ENCODE measurements at places on chromosomes 1 and 21. TPM values are rescaled to one million over a fixed set of nuclear protein-coding genes. Genes with fewer than 3 reads are reported as not detected.

DNA sequence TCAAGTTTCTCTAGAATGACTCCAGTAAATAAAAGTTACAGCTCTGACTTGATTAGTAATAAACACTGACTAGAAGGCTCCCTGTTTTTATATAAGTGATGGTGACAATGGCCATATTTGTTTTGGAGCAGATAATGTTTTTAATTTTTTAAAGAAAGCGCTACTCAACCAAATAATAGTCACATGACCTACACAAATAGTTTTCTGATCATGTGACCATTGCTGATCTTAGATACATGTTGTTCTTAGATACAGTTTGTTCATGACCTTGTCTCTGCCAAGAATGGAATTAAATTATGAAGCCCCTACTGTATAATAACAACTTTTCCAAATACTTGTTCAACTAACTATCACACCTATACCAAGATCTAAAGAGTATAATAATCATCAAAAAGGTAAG, 22.3 kb upstream of the CLDN8 start:
- DNase-seq: no peak

NADK gene
- total RNA-seq: 33.4 TPM

PKLR gene
- not detected for total RNA-seq

GRCh38 chr1:230254265-230254664, 171.9 kb downstream of the PGBD5 start:
- no peak for DNase-seq

GRCh38 chr1:1432951-1433803, 2.3 kb upstream of the VWA1 start:
- DNase-seq: peak; percentile 43

- DNase-seq: no peak
Measured at GRCh38 chr1:94239796-94240195, 2.4 kb upstream of the ARHGAP29 start.

DNA sequence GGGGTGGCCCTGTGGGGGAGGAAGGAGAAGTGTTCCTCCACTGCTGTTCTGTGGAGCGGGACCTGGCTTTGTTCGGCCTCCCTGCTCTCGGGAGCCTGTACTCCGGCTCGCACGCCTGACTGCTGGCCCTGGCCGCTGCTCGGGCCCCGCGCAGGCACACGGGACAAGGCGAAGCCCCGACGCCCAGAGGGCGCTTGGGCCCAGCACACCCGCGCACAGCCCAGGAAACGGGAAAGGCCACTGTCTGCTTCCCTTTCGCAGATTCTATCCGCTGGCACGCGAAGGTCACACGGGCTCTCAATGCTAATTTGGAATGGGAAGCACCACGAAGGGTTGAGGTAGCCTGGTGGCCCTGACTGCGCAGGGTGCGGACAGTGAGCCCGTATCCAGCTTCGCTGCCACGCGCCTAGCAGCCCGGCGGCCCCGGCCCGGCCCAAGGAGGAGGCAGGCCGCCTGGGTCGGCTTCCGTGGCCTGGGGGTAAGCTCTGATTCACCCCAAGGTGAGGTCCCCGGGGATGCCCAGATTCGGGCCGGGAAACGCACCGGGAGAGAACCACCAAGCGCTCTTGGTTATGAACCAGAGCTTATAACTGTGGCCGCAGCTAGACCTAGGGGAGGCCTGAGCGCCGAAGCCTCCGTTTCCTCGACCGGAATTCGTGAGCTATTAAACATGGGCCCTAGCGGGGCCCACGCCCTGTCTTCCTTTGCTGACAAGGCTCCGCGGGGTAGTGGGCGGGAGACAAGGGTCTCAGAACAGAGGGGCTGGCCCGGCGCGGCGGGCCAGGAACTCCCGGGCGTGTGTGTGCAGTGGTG, 19.7 kb upstream of the TBX15 start:
- no peak for DNase-seq

PCP4 gene
- total RNA-seq: 0.43 TPM

DNA sequence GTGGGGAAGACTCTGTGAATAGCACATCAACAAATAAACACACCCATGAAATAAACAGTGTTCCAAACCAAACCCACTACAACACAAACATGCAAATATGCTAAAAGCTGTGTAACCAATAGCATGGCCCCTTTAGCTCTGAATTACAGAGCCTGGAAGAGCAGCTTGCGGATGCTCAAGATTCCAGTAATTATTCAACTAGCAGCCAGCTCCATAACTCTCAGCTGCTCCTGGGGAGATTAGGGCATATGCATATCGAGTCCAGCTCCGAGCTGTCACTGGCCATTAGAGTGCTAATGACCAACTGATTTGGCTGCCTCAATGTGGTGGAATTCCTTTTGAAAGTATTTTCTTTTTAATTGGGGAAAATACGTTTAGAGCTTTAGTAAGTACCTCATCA, 207.1 kb downstream of the HHAT start:
- no peak for DNase-seq

DNAJC6 gene
- 0.93 TPM for total RNA-seq

DNA sequence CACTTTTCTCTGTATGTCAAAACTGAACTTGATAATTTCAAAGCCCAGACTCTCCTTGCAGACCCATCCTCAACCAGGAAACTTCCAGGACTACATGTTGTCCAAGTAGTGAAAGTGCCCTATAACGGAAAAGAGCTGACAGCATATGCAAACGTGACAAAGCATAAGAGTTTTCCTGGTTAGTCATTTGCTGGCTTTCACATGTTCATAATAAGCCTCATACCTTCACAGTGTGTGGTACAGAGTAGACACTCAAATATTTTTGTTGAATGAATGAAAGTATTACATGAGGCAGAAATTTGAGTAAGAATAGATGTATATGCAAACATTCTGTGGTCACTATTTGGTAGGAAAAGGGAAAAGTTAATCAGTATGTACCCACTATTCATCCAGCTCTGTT, 473.3 kb downstream of the MRPL39 start:
- no peak for DNase-seq

C1orf210 gene
- not detected for total RNA-seq

DNA sequence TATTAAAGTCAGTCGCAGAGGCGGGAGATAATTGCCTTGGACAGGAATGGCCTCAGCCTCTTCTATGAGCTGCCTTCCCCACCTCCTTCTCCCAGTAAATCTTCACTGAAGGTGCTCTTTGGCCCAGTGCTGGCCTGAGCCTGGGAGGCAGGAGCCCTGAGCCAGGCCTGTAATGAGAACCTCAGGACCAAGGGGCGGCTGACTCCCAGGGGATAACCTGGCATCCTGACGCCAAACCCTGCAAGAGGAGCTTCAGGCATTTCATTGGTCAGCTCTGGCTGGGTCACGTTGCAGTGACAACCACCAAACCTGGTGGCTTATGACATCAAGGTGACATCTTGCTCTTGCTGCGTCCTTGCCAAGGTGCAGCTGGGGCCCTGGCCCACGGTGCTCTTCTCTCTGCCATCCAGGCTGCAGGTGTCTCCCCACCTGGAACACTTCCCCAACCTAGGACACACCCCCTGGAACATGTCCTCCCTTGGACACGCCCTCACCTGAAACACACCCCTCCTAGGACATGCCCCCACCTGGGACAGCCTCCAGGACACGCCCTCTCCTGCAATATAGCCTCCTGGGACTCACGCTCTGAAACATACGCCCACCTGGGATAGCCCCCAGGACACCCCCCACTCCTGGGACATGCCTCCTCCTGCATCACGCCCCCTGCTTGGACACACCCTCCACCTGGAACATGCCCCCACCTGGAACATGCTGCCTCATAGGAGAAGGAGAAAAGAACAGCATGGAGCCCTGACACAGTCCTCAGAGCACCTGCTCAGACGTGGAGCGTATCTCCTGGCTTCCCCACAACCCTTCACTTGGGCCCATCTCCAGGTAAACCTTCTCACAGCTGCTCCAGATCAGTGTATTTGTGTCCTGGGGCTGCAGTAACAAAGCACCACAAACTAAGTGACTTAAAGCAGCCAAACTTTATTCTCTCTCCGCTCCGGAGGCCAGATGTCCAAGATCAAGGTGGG, 333.6 kb downstream of the NPHP4 start:
- no peak for DNase-seq

- DNase-seq: peak; percentile 69
Measured at GRCh38 chr1:226064816-226065248, 2.3 kb downstream of the H3-3A start.

MIXL1 gene
- total RNA-seq: not detected

DNA sequence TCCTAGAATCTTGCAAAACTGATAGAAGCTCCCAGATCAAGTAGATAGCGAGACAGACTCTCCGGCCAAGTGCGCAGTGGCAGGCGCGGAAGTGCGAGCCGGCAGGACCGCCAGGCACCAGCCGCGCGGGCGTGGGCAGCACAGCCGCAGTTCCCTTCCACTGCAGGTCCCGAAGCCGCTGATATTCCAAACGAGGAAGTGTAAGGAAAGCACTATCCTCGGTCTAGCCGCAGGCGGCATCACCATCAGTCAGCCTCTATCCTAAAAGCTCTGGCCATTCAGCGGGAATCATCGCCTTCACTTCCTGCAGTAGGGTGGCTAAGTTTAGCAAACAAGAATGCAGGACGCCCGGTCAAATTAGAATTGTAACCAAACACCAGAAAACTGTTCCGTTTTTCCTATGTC, 710 bp downstream of the GLRX2 start:
- peak; percentile 60 for DNase-seq

DNA sequence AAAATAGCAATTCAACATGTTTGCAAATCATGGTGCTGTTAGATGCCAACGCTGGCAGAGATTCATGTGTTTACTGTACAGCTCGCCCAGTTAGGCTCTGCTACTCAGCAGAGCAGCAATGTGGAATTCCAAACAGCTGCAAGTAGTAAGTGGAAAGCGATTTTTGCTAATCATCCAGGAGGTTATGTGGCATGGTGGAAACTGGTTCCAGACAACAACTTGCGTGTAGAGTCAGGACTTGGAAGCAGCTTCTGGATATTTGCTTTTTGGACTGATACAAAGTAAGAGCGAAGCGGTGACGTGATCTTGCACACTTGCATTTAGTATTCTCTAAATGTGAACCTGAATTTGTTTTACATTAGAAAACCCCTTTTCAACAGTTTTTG, 27.1 kb upstream of the HHAT start:
- DNase-seq: no peak

DNA sequence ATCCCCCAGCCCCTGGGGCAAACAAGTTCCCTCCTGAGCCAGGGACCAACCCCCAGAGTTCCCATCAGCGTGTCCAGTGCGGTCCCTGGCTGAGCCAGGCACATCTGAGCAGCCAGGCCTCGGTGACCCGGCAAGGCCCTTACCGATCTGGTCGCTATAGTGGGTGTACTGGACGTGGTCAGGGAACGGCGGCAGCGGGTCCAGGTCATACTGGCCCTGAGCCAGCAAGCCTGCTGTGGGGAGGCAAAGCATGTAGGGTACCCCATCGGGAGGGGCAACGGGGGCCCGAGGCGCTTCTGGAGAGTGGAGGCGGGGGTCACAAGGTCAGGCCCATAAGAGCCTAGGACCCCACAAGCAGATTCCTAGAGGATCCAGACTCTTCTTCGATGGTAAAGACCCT, 3.5 kb downstream of the MFAP2 start:
- no peak for DNase-seq

DNA sequence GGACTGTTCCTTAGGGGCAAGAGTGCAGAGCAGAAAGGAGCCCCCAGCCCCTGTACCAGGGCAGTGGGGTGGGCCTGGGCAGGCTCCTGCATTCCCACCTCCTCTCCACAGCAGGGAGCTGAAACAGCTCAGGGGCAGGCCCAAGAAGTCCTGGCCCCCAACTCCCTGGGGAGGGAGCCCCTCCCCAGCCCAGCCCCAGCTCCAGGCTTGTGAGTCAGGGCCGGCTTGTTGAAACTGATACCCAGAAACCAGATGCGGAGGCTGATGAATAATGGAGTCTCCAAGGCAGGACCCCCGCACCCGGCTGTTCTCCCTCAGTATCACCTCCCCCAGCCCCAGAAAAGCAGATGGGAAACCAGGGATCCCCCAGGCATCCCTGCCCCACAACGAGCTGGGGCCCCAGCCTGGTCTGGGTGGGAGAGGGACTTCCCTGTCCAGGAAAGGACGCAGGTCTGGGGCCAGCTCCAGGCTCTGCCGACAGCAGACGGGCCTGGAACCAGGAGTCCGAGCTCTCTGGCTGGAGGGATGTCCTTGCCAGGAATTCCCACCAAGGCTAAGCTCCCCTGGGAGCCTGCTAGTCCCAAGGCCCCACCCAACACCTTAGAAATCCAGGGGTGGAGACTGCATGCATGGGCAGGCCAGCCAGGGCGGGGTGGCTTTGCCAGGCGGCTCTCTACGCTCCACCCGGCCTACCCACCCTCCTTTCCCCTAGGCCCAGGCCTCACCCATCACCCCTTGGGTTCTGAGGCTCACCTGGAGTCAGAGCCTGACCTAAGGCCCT, 2.7 kb downstream of the PLEKHG5 start:
- no peak for DNase-seq

TCHH gene
- 0.27 TPM for total RNA-seq

- DNase-seq: no peak
Measured at GRCh38 chr1:20497506-20497905, 10.4 kb downstream of the MUL1 start.

DNA sequence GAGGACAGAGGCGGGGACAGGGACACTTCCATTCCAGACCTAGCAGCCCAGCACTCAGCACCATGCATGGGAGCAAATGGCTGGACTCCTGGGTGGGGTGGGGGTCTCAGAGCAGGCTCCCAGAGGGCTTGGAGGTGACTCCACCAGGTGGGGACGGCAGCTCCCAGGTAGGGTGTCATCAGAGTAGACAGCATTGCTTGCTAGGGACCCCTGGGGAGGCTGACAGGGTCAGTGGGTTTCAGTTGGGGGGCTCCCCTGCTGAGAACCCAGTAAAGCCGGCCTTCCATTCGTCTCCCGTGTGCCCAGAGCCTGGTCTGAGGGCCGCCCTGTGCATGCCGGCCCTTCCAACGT, 4.8 kb upstream of the GJC2 start:
- no peak for DNase-seq

DNA sequence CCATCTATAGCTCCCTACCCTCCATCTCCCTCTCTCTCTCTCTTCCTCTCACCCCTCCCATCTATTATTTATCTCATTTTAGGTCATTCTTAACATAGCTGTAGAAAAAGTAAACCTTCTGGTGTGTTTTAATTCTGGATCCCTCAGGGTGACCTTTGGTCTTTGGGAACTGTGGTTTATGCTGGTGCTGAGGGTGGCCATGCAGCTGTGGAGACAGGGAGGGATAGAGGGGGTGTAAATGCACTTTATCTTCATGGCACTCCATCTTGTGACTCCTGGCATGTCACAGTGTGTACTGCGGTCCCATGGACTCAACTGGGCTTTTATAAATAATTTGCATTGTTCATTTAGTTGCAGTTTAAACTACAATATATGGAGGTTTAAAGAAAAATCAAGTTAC, 50.2 kb upstream of the RUNX1 start:
- DNase-seq: no peak

GRCh38 chr1:154442006-154442740, 37.0 kb downstream of the IL6R start:
- DNase-seq: no peak

RASSF5 gene
- total RNA-seq: 0.56 TPM

Measured in SK-MEL-5 (cell line).